Large intestine (tissue), 12 donors: ENCODE measurements at places on chromosomes 16 and 17.

DNA sequence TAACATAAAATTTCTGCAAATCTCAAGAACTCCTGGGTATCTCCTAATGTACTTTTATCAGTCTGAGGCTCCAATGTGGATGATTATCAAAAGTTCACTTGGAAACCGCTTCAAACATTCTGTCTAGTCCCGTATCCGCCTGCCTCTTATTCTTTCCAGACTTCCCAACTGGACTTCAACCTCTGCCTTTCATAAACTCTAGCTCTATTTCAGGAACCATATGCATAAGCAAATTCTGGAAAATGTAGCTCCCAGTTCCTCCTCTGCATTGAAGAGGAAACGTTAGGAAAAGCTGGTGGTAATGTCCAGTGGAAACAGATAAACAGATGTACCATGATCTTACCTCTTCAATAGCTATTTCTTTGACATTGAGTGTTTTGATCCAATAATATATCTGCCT lies 285.0 kb downstream of the KCNJ2 start:
- DNase-seq, result no peak

GRCh38 chr16:56119133-56119532 lies 72.2 kb upstream of the GNAO1 start:
- DNase-seq, result no peak

DNA sequence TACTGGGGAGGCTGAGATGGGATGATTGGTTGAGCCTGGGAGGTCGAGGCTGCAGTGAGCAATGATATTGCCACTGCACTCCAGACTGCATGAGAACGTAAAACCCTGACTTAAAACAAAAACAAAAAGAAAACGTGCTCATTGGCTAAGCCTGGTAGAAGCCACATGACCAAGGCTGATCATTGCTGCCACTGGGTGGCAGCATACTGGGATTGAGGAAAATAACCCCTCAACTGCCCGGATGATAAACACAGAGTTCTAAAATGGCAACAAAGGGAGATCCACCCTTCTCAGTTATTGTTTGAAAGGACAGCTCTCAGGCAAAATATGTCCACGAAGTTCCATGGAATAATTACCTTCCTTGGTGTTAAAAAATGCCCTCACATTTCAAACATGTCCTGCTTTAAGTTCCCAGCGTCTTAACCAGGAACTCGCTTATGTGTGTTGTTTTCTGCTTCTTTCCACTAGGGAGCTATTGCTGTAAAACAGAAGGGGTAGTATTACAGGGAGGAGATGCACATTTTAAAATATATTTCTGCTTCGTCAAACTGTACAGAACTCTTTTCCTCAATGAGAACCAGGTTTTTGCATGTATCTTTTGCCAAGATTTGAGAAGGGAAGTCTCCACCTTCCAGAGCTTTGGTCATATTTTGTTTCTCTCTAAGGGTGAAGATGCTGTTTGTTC lies 675.3 kb downstream of the MAF start:
- peak; percentile 53 for DNase-seq

DNA sequence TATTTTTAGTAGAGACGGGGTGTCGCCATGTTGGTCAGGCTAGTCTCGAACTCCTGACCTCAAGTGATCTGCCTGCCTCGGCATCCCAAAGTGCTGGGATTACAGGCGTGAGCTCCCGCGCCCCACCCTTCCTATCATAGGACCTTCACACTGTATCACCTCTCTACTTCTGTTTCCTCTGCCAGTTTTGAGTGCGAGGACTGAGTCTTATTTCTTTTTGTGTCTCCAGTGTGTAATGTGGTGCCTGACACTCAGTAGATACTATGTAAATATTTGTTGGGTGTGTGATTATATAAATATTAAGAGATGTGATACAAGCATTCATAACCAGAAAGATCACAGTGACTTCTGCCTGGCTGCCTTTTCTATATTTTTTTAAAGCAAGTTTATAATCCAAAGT lies 10.5 kb downstream of the PRKCA start:
- no peak for DNase-seq

DNA sequence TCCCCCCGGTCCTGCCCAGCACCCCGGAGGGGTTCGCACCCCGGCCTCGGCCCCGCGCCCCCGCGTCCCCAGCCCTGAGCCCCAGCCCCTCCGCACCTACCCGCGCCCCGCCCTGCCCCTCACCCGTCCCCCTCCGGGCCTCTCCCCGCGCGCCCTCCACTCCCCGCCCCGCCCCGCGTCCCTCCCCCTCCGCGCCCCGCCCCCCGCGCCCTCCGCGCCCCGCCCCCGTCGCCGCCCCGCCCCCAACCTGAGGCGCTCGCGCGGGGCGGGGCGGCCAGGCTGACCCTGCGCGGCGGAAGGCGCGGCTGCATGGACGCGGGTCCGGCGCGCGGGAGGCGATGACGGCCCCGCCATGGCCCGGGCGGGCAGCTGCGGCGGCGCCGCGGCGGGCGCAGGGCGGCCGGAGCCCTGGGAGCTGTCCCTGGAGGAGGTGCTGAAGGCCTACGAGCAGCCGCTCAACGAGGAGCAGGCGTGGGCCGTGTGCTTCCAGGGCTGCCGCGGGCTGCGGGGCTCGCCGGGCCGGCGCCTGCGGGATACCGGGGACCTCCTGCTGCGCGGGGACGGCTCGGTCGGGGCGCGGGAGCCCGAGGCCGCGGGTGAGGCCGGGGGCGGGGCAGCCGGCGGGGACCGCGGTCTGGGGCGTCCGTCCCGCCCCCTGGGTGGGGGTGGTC lies at the start of gene SPIRE2:
Gene SPIRE2, plus strand, starts transcription at position 277 of the 671 bp plus-strand sequence. Its CDS starts 76 bp downstream, at position 353.
- DNase-seq, result peak; percentile 75

GRCh38 chr16:84986102-84986501 lies 25.2 kb downstream of the ZDHHC7 start:
- no peak for DNase-seq

- no peak for DNase-seq
These were observed 380.3 kb downstream of the SNX29 start for GRCh38 chr16:12356632-12357340.

GRCh38 chr17:44279666-44280391 lies 11.9 kb upstream of the SLC4A1 start:
- peak; percentile 72 for DNase-seq

- DNase-seq, result no peak
These were observed 193.6 kb downstream of the RPTOR start for GRCh38 chr17:80738020-80738808.

DNA sequence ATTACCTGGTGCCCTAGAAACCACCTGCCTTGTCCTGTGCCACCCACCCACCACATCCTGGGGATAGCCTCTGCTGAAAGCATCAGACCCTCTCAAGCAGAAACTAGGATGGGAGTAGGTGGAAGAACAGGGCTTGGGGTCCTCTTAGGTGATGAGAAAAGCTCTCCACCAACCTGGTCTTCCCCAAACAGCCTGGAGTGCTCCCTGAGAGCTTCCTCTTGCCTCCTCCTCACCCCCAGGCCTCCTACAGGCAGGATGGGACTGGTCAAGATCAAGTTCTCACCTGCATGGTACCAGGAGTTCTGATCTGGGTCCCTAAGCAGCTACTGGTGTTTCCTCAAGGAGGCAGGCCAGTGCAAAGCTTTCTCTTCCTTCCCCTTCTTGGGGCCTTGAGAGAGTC lies 15.4 kb downstream of the WNT9B start:
- DNase-seq, result no peak

DNA sequence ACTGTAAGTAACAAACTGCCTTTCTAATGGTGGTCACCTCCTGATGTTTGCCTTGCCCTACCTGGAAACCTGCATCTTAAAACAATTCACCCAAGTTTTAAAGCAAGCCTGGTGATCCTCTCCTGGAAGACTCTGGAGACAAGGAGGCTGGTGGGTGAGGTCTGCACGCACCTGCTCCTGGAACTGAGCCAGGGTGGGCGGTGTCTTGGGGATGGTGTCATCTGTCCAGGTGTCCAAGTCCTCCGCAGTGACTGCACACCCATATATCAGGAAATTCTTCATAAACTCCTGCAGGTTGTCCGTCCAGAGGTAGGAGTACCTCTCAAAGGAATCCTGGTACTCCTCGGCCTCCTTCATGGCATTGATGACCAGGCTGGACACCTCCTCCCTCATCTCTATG lies 44.9 kb downstream of the DNAH17 start:
- DNase-seq, result peak; percentile 16

- no peak for DNase-seq
These were observed 8.0 kb upstream of the UNK start for GRCh38 chr17:75776386-75777295.

- DNase-seq, result no peak
These were observed 232.5 kb upstream of the ZFHX3 start for GRCh38 chr16:73280388-73280787.

- DNase-seq, result no peak
These were observed 15.3 kb downstream of the KSR1 start for GRCh38 chr17:27471321-27472269.

- DNase-seq, result no peak
These were observed 113.3 kb downstream of the AATF start for GRCh38 chr17:37062021-37062420.

DNA sequence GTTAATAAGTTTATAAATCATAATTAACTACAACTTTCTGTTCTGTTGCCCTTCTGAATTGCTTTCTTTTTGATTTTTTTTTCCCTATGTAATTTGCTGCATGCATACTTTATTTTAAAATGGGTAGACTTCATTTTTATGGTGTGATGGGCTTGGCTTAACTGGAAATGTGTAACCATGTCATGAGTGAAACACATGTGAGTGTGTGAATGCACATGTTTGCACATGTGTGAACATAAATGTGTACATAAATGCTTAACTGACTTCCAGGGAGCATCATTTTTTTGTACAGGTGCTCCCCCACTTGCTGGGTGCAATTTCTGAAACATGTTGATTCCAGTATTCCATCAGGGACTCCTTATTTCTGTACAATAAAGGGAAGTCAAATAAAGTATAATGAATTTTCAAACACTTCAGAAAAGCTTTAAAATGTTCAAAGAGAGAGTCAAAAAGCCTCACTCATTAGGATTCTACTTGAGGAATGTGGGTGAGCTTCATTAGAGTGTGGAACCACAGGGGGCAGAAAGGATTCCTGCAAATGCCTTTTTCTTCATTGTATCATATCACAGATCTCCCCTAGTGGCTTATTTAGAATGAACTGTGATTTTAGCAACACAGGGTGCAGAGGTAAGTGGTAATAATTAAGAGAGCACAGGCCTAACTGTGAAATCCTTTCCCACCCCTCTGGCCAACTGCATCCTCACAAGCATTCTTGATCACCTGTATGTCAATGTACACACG lies 31.7 kb upstream of the CDH11 start:
- DNase-seq, result no peak

DNA sequence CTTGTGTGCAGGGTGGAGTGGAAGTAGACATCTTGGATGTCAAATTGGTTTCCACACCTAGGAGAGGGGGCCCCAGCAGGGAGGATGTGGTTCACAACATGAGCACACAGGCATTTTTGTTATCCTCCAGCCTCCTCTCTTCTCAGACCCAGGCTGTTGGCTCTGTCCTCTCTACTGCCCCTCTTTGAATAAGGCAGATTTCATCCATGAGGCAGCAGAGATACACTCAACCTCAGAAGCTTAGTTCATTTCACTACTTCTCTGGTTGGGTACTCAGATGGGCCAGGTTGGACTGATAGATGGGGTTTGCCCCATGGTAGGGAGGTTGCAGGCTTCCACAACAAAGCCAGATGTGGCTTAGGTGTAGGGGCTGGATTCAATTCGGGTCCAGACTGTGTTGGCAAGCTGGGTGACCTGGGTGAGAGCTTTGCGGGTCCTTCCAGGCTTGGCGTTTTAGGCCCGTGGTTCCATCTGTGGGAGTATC lies 22.2 kb upstream of the NFATC3 start:
- no peak for DNase-seq

- no peak for DNase-seq
These were observed 522 bp upstream of the POLDIP2 start for GRCh38 chr17:28357901-28358197.

GRCh38 chr16:48816393-48816792 lies 206.4 kb upstream of the N4BP1 start:
- no peak for DNase-seq

DNA sequence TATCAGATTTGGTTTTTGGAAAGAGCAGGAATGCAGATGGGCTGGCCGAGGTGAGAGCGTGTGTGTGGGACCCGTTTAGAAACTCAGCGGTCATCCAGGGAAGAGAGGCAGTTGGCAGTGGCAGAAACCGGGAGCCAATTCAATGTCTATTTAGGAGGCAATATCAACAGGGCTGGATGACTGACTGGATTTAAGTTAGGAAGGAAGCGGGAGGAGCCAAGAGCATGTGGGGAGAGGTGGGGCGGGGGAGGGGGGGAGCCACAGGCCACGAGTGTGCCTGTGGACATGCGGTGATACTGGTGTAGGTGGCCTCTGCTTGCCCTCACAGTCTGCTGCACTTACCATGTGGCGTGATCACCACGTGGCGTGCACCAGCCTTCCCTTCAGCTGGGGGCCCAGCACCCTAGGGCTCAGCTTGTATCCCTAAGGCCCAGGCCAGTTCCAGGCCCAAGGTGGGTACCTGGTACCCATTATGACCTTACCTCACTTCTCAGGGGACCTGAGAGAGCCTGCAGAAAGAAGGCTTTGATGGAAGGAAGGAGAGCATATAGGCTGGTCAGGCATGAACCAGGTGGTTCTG lies 10.8 kb upstream of the TPPP3 start:
- DNase-seq, result no peak

- no peak for DNase-seq
These were observed 26.4 kb upstream of the MRPS23 start for GRCh38 chr17:57876023-57876865.

- no peak for DNase-seq
These were observed 2.1 kb downstream of the IFT20 start for GRCh38 chr17:28333083-28333746.

DNA sequence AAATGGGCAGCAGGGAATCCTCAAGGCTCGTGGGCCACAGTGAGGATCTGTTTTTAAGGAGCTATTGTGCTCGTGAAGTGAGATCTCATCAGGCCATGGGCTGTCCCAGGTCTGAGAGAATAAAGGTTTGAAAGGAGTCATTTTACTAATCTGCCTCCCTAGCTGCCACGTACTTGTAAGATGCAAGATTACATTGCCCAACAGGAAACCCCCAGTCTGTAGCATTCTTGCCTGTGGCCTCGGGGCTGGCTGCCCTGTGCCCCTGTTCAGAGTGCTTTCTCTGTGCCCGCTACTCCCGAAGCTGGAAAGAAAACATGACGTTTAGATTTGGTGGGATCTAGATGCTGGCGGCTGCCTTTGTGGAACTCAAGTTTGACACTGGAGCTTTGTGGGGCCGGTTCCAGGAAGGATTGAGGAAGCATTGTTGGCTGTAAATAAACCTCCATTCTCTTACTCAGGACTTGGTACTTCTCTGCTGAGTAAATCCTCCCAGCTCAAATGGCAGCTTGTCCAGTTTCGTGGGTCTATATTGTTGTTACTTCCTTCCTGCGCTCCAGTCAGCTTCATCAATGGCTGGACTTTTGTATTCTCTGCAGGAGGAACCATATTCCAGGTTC lies 21.2 kb downstream of the SAP30BP start:
- DNase-seq, result no peak

DNA sequence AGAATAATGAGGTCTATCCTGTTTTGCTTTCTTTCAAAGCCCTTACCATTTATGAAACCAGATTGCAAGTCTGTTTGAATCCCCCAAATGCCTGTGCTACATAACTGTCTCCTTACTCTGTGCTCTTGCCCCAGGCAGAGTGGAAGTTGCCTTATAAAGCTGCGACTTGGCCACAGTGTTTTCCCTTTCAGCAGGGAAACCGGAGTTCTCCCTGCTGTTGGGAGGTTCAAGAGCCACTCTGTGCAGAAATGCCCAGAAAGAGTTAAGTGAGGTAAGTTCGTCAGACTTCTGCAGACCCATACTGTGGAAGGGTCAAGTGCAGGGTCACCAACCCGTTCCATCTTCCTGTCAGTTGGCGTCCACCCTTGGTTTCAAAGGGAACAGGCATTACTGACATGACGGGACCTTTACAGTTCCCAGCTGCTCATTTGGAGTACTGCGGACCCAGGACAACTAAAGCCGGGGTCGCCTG lies 508.9 kb downstream of the WWOX start:
- DNase-seq, result no peak
